ENCODE measurements at places on chromosomes 11 and 22. TPM values are rescaled to one million over a fixed set of nuclear protein-coding genes. Genes with fewer than 3 reads are reported as not detected.
A peak's percentile ranks its signal among the peaks of the same experiment; 100 is the strongest.

The CNIH2 gene
- polyA plus RNA-seq: not detected

The PNPLA3 gene
- polyA plus RNA-seq: not detected

The RIMBP3C gene
- polyA plus RNA-seq: 0.22 TPM

The FSHB gene
- not detected for polyA plus RNA-seq

The OR51B4 gene
- not detected for polyA plus RNA-seq

The MUC2 gene
- polyA plus RNA-seq: not detected

The LRRC32 gene
- polyA plus RNA-seq: not detected

The BDNF gene
- not detected for polyA plus RNA-seq

The MIAT gene
- polyA plus RNA-seq: 0.13 TPM

The MOGAT2 gene
- polyA plus RNA-seq: not detected

The AMOTL1 gene
- 0.07 TPM for polyA plus RNA-seq

The ADAMTS8 gene
- polyA plus RNA-seq: not detected

- H3K27me3 ChIP-seq: no peaks in the 10 kb centered on the region
- DNase-seq: no peak
Observed at GRCh38 chr11:10785146-10785474, 23.6 kb downstream of the EIF4G2 start.

DNA sequence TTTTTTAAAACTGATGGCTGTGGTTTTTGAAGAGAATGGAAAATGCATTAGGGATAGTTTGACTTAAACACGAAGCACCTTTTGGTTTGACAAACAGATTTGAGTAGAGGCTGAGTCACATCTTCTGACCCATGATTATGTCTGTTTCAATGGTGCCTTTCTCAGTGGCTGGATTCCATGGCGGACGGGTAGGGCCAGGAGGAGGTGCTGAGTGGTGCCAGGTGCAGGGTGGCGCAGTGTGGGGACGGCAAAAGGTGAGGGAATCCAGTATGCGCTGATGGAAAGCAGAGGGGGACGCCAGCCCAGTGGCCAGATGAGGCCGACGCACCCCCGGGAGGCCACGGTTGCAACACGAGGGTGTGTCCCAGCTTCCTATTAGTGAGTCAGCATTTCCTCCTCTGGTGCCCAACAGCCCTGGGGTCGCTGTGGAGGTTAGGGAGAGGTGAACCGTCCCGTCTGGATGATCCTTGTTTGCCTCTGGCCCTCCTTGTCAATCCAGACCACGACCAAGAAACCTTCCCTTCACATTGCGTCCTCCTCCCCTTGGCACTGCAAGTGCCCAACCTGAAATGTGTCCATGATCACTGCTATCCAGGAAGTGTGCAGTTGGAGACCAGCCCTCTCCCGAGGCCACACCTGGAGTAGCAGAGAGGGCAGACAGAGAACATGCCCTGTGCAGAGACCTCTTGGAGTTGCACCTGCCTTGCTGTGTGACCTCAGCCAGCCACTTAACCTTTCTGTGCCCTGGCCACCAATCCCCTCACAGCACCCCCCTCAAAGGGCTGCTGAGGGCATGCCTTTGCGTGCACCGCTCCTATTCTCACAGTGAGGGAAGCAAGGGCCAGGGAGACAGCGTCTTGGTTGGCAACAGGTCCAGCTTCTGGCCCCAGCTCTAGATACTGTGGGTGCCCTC is 32.5 kb upstream of the ATXN10 start:
- no peak overlapping the region for H3K27ac ChIP-seq
- no peak for DNase-seq
- peaks cover 3% of the 10 kb centered on the region for H3K27me3 ChIP-seq
- no peaks in the 10 kb centered on the region for H3K4me1 ChIP-seq

GRCh38 chr22:31378123-31378522 is 21.3 kb upstream of the DRG1 start:
- no peak overlapping the region for H3K4me3 ChIP-seq
- no peaks in the 10 kb centered on the region for H3K27me3 ChIP-seq
- DNase-seq: no peak
- no peaks in the 10 kb centered on the region for H3K36me3 ChIP-seq

- DNase-seq: peak; percentile 96
- H3K4me3 ChIP-seq: peak within 1 kb of the TSS; percentile 93
Observed at GRCh38 chr11:119067371-119068222, at the start of gene VPS11. Gene VPS11 (plus strand): TSS chr11:119067818. CDS start chr11:119067824, 6 bp downstream.

- no peaks in the 10 kb centered on the region for H3K4me1 ChIP-seq
- no peaks in the 10 kb centered on the region for H3K36me3 ChIP-seq
- DNase-seq: no peak
- H3K4me3 ChIP-seq: no peak overlapping the region
Observed at GRCh38 chr22:43883719-43884415, 7.9 kb downstream of the PNPLA5 start.

- no peaks in the 10 kb centered on the region for H3K36me3 ChIP-seq
- no peaks in the 10 kb centered on the region for H3K4me1 ChIP-seq
- H3K4me3 ChIP-seq: no peak overlapping the region
- H3K27me3 ChIP-seq: no peaks in the 10 kb centered on the region
- no peak overlapping the region for H3K27ac ChIP-seq
Observed at GRCh38 chr11:32305460-32305859, 129.9 kb downstream of the WT1 start.

DNA sequence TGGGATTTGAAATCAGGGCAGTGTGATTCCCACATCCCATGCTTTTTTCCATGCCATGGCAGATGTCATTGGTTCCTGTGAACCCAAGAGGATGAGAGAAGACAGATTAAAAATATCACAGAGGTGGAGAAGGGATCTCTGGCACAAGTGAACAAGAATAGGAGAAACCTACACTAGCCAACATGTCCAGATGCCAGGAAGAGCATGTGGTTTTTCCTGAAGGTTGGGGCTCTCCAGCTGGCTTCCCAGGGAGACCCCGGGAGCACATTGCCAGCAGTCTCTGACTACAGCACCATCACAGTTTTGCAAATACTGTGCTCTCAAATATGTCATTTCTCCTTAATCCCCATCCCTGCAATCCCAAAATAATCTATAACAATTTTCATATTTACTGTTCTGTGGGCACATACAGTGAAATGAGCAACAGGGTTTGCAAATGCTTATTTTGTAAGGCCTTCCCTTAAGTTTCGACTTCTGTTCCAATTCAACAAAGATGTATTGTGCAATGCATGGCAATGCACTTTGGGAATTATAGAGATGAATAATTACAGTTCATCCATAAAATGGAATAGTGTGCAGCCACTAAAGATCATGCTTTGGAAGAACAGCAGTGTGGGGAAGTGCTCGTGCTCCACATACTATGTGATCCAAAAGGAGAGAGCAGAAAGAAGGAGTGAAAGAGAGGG is 4.8 kb downstream of the ANKK1 start:
- no peak overlapping the region for H3K27ac ChIP-seq
- no peaks in the 10 kb centered on the region for H3K4me1 ChIP-seq
- peaks cover 4% of the 10 kb centered on the region for H3K27me3 ChIP-seq
- no peak overlapping the region for H3K4me3 ChIP-seq
- no peak for DNase-seq

DNA sequence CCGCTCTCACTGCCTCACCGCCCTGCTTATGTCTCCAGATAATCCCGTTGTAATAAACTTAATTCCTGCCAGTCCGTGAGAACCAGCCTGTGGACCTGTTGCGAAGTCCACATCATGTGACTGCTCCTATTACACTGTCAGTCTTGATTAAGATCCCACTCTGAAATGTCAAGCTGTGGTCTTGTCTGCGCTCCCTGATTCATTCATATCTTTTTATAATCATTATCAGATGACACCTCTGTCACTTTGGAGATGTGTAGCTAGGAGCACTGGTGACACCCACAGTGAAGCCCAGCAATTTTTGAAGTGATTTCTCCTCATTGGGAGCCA is 377.3 kb downstream of the TBC1D22A start:
- no peak overlapping the region for H3K4me3 ChIP-seq
- no peaks in the 10 kb centered on the region for H3K4me1 ChIP-seq
- no peak overlapping the region for H3K27ac ChIP-seq
- no peaks in the 10 kb centered on the region for H3K36me3 ChIP-seq

- no peak overlapping the region for H3K27ac ChIP-seq
- H3K27me3 ChIP-seq: no peaks in the 10 kb centered on the region
- DNase-seq: no peak
- no peak overlapping the region for H3K4me3 ChIP-seq
Observed at GRCh38 chr22:37999640-38000272, 15.4 kb upstream of the SOX10 start.

GRCh38 chr11:39374963-39375698 is 2084.3 kb downstream of the LRRC4C start:
- H3K4me3 ChIP-seq: no peak overlapping the region
- peaks cover 8% of the 10 kb centered on the region for H3K4me1 ChIP-seq
- no peaks in the 10 kb centered on the region for H3K27me3 ChIP-seq
- no peak overlapping the region for H3K27ac ChIP-seq
- no peaks in the 10 kb centered on the region for H3K36me3 ChIP-seq

GRCh38 chr11:76453248-76453647 is 8.4 kb downstream of the EMSY start:
- no peaks in the 10 kb centered on the region for H3K4me1 ChIP-seq
- H3K27ac ChIP-seq: no peak overlapping the region
- H3K4me3 ChIP-seq: no peak overlapping the region
- no peaks in the 10 kb centered on the region for H3K27me3 ChIP-seq
- no peak for DNase-seq
- peaks cover 24% of the 10 kb centered on the region for H3K36me3 ChIP-seq

DNA sequence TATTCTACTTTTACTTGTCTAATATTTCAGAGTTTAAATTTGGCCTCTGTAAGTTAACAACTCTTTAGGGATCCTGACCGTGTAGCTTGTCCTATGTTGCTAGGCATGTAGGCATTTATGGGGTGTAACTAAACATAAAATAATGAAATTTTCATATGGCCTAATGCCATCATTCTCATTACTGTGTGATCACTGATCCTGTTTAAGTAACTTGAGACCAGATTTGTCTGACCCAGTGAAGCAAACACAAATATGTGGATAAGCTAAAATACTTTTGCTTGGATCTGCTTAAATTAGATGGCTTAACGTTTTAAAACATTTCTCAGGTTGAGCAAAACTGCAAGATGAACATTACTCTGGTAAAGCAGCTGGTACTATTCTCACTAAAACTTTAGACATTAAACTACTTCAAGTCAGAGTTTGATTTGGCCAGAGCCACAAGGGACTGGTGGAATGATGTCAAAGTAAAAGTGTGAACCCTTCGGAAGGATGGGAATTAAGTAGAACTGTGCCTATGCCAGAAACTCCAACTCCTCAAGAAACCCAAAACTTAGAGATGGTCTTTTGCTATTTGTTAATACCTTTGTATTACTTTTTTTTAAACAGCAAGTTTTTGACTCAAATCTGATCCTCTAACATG is 12.5 kb downstream of the QSER1 start:
- no peak for DNase-seq
- no peak overlapping the region for H3K4me3 ChIP-seq
- H3K36me3 ChIP-seq: no peaks in the 10 kb centered on the region
- no peaks in the 10 kb centered on the region for H3K4me1 ChIP-seq
- H3K27me3 ChIP-seq: no peaks in the 10 kb centered on the region
- H3K27ac ChIP-seq: no peak overlapping the region

DNA sequence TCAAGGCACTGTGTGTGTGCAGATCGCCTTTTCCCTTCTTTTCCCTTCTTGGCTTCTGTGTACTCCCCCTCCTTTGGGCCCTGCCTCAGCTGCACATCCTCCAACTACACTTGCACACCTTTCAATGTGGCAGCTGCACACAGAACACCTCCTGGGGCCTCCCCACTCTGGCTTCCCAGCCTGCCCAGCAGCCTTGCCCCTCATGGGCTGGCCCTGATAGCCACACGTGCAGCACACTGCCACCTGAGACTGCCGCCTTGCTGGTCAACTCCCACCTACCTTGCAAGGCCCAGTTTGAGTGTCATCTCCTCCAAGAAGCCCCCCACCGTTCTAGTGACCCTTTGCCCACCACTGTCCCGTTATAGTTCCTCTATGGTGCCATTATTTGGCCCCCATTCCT is 77.3 kb upstream of the ARFGAP3 start:
- H3K36me3 ChIP-seq: no peaks in the 10 kb centered on the region
- no peak for DNase-seq
- no peak overlapping the region for H3K4me3 ChIP-seq
- no peaks in the 10 kb centered on the region for H3K27me3 ChIP-seq

- peaks cover 6% of the 10 kb centered on the region for H3K27me3 ChIP-seq
- H3K36me3 ChIP-seq: no peaks in the 10 kb centered on the region
- H3K4me3 ChIP-seq: no peak overlapping the region
- DNase-seq: no peak
Observed at GRCh38 chr11:127919206-127920000, 668.0 kb downstream of the ETS1 start.

- H3K4me3 ChIP-seq: no peak overlapping the region
- no peak for DNase-seq
- H3K27ac ChIP-seq: no peak overlapping the region
- H3K27me3 ChIP-seq: peaks cover 5% of the 10 kb centered on the region
- no peaks in the 10 kb centered on the region for H3K4me1 ChIP-seq
- H3K36me3 ChIP-seq: no peaks in the 10 kb centered on the region
Observed at GRCh38 chr11:119365071-119365591, 16.4 kb downstream of the USP2 start.

- DNase-seq: no peak
- H3K4me3 ChIP-seq: no peak overlapping the region
- H3K27ac ChIP-seq: no peak overlapping the region
- H3K36me3 ChIP-seq: no peaks in the 10 kb centered on the region
Observed at GRCh38 chr11:78869293-78869692, 294.6 kb upstream of the NARS2 start.

DNA sequence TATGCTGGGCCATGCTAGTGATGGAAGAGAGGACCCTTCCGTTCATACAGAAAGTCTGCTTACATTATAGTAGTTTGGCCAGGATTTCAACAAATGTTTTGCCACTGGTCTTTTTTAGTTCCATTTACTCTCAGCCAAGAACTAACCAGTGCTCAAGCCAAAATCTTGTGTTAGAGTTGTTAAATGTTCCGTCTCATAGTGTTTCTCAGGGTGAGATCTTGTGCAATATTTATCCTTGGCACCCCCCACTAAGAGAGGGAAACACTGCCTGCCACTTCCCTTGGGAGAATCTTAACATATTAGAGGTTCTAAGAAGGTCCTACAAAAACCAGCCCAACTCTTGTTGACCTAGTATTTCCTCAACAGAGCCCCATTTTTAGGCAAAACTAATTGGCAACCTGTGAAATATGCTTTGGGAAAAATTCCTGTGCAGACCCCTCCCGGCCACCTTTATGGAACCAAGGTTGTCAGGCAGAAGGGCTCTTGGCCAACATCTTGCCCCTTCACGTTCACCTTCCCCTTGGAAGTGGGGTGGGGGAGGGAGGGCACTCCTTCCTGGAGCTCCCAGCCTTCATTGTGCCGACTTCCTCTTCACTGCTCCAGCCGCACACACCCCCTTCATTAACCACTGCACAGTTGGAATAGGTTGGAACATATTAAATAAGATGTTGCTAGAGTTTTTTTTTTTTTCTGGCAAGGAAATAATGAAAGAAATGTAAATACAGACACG is 173.2 kb upstream of the SORL1-AS1 start:
- DNase-seq: no peak
- H3K36me3 ChIP-seq: peaks cover 51% of the 10 kb centered on the region
- no peak overlapping the region for H3K27ac ChIP-seq
- no peaks in the 10 kb centered on the region for H3K27me3 ChIP-seq
